MM.1S (cell line): ENCODE measurements at places on chromosomes 16 and 17.

- DNase-seq = no peak
These were observed 2.9 kb upstream of the EPX start for GRCh38 chr17:58189436-58190146.

GRCh38 chr16:52383640-52384292 lies 163.2 kb downstream of the TOX3 start:
- DNase-seq = no peak

DNA sequence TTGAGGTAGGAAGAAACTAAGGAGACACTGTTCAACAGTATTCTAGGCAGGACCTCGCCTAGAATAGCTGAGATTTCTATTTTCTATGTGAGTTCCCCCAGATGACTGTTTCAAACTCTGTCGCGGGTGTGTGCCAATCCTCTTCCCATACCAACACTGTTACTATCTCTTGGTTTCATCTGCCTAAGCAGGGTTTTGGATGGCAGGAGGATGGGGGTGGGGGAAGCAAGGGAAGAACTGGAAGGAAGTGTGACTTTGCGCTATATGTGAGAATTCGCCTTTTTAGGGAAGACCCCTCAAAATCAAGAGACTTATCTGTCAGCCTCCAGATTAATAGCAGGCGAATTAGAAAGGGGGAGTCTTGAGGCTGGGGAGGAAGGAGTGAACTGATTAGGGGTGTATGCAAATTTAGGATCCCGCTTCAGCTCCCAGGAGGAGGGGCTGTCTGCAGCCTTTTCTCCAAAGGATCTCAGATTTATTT lies 521 bp upstream of the G6PC3 start:
- DNase-seq = no peak

GRCh38 chr16:53154513-53154912 lies 99.7 kb downstream of the CHD9 start:
- no peak for DNase-seq
